T-helper 2 cell (primary cell): ENCODE measurements at places on chromosomes 2 and 18.

- DNase-seq = no peak
Measured at GRCh38 chr2:27717070-27717795, 53.5 kb downstream of the SLC4A1AP start.

- no peak for DNase-seq
Measured at GRCh38 chr18:10660179-10660884, 134.5 kb downstream of the NAPG start.

- DNase-seq = no peak
Measured at GRCh38 chr2:205675861-205676516, 6.3 kb upstream of the NRP2 start.

DNA sequence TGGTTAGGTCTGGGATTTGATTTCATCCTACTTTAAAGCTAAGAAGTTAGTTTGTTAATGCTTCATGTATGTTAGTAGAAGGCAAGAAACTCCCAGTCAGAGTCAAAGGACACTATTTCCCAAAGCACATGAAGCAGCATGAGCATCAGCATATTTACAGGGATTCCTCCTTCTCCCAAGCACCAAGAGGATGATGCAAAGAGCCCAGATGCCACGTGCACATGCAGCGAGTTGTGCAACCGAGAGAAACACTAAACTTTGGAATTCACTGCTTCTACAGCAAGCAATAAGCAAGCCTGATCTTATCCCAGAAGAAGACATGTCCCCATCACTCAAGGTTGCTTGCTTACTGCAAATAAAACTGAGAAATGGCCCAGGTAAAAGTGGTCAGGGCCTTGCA lies 32.5 kb downstream of the CPO start:
- no peak for DNase-seq

DNA sequence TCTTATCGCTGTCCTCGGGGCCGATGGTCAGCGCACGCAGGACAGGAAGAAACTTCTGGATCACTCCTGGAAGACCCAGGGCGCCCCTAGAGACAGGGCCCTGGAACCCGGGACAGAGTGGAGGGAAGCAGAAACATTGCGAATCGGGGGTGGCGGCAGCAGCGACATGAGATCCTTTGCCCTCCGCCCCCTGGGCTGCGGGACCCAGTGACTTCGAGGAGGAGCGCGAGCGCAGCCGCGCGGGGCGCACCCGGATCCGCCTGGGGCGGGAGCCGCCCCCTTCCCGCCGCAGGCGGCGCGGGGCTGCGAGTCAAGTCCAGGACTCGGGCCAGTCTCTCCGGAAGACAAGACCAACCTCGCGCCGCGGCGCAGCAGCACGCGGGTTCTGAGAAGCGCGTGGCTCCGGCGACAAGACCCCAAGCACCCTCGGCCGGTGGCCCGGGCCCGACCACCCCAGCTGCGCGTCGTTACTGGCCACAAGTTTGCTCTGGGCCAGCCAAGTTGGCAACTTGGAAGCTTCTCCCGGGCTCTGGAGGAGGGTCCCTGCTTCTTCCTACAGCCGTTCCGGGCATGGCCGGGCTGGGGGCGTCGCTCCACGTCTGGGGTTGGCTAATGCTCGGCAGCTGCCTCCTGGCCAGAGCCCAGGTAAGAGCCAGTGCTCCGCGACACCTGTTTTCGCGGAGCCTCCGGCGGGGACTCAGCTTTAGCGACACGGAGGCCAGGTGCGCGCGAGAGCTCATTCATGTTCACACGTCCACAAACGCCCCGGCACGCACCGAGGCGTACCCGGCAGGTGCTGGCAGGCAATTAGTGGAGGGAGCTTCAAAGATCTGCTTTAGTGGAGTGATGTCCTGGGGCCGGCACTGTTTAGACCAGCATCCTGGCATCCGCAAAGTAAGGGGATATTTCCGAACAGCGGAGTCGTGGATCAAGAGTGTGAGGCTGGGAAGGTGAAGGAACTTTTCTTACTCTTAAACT lies at the start of gene PTH2R:
PTH2R (plus strand) TSS at position 319 of the 978 bp plus-strand sequence; CDS start at position 571, 252 bp downstream.
- no peak for DNase-seq

DNA sequence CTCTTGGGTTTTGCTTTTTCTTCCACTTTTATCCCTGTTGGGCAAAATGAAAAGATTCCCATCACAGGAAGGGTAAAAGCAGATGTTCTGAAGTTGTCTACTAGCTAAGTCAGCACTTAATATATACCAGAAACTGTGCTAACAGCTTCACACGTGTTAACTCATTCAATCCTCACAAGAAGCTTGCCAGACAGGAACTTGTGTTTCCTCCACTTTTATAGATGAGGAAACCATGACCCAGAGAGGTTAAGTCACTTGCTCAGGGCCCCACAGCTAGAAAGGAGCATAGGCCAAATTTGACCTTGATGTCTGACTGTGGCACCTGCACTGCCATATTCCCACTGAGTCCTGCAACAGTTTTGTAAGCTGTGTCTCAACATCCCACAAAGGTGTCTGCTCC lies 76.8 kb upstream of the EPC2 start:
- no peak for DNase-seq
